GM19239 (cell line): ENCODE measurements at places on chromosomes 1 and 21.

DNA sequence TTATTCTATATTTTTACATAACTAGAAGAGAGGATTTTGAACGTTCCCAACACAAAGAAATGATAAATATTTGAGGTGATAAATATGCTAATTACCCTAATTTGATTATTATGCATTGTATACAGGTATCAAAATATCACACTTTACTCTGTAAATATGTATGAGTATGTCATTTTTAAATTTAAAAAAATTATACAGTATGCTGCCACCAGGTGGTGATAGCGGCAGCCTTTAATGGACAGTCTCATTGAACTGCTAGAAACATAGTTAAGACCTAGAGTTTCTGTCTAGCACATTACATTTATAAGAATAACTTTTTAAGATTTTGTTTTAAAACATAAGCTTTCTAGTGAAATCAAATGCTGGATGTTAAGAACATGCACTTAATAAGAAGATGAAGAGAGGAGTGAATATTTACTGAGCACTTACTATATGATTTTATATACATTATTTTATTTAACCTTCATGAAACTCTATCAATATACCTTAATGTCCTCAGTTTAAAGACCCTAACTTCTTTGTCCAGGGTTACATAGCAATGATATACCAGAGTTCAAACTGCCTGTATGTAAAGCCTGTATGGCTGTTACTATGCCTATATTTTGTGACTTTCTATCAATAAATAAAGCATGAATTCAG is 207.1 kb downstream of the NUF2 start:
- no peak for DNase-seq

DNA sequence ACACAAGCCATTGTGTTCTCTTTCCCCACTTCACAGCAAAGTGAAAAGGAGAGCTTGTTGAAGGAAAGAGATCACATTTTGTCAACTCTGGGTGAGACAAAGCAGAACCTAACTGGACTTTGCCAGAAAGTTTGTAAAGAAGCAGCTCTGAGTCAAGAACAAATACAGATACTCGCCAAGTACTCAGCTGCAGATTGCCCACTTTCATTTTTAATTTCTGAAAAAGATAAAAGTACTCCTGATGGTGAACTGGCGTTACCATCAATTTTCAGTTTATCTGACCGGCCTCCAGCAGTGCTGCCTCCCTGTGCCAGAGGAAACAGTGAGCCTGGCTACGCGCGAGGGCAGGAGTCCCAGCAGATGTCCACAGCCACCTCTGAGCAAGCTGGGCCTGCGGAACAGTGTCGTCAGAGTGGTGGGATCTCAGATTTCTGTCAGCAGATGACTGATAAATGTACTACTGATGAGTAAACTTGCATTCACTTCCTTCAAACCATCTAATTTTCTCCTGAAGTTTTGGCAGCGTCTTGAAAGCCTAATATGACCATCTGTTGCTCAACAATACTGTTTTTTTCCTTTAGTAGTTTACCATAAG is 43.7 kb downstream of the BACH1 start:
- no peak for DNase-seq

DNA sequence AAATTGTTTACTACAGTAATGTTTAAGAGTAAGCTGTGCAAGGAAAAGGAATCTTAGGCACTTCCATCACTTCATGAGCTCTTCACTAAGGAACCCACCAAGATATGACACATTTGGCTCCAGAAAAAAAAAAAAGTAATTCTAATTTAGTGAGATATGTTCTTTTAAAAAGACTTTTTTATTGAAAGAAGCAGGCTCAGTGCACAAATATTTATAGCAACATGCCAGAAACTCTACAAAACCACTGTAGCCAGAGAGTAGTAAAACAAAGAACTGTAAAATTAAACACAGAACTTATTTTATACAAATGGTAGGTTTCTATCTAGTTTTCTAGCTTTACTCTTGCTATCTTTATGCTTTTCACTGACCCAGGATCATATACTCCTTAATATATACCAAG is 434.6 kb upstream of the ADGRL2 start:
- DNase-seq, result no peak

- no peak for DNase-seq
These were observed 6.9 kb upstream of the ETV3 start for GRCh38 chr1:157145076-157145475.

- no peak for DNase-seq
These were observed 2.4 kb downstream of the SSBP3 start for GRCh38 chr1:54403808-54404261.

DNA sequence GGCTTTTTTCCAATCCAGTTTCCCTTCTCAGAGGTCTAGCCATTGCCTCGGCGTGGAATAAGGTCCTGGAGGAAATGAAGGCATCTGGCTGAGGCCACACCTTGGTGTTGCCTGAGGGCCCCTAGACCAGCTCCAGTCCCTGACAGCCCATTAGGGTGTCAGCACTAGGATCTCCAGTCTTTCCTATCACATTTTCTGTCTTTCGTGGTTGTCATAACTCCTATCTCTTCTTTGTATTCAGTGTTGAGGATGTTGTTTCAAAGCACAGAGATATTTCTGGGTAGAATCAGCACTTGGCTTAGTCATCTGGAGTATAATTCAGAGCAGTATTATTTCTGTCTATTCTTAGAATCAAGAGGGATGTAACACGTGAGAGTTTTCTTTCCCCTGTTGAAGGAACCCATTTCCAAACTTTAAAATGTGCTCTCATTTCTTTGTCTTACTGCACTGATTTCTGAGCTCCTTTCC is 844.3 kb downstream of the KCNT2 start:
- DNase-seq, result no peak

GRCh38 chr1:119470958-119471357 is 36.1 kb upstream of the HSD3B1 start:
- DNase-seq, result no peak

DNA sequence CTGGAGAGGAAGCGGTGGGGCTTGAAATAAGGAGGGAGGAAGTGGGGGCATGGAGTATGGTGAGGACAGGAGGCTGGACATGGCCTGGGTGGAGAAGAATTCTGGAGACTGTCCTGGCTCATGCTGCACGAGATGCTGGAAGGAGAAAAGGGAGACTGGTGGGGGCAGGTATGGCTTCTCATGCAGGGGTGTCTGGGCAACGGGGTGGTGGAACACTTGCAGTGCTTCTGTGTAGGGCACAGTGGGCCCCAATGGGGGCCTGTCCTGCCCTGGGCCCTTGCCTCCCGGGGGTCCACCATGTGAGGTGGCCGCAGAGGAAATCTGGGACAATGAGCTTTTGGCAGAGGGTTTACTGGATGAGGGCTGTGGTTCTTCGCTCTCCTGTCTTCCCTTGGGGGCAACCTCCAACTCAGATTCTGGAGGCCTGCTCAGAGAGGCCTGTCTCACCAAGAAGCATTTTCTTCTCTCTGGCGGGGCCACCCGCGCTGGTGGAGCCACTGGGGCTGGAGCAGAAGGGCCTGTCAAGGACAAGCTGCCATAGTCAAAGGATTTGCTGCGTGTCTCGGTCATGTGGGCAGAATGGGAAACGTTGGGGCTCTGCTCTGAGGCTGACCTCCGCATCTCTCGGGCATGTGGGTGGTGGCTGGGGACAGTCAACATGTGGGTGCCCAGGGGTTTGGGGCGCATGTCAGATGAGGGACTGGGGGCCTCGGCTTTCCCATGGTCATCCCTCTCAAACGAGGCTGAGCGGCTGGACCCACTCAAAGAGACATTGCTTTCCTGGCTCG is 96.9 kb upstream of the EDN2 start:
- no peak for DNase-seq

DNA sequence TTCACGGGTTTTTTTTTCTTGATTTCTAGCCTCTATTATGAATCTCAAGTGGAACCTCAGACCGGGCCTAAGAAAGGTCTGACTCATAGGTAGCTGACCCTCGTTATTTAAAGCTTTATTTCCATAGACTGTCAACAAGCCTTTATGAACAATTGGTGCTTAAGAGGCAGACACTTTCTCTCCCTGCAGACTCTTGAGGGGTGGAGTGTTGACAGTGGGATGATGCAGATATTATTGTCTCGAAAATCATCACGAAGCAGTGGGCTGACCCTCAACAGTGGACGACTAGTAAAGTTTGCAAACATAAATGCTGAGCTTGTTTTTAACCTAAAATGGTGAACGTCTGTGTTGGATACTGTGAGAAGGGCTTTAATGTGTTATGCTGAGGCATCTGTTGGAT is 1.8 kb downstream of the SFT2D2 start:
- DNase-seq, result no peak

- DNase-seq, result peak; percentile 39
These were observed at the start of gene KIAA1614 for GRCh38 chr1:180912801-180913565. KIAA1614 (plus strand) TSS chr1:180912897; CDS start chr1:180913244, 347 bp downstream.

- DNase-seq, result no peak
These were observed 60.5 kb upstream of the SIPA1L2 start for GRCh38 chr1:232690285-232690935.

DNA sequence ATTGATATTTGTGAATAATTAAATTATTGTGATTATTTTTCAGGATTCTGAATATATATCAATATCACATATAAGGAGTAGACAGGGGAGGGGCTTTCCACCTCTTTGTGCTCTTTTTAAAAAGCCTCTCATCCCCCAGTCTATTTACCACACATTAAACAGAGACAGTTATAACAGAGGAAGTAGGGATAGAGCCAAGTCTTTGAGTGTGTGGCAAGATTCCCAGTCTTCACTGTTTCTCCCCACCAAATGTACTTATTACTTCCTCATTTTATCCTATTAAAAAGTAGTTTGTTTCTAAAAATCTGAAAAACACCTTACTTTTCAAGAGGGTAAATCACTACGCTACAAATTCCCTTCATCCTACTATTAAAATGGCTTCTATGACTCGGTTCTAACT is 46.7 kb downstream of the EPS15 start:
- no peak for DNase-seq

DNA sequence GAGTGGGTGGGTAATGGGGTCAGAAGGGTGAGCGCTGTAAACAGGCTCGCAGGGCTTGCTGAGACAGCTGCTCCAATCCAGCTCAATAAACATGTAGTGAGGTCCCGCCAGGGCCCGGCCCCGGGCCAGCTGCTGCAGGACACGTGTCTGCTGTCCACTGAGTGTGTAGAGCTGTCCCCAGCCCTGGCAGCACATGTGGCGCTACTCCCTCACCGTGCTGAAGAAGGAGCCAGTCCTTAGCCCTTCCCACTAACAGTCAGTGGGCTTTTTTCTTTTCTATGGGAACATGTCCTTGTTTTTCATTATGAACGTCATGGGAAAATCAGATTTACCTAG is 78.9 kb upstream of the C1orf174 start:
- no peak for DNase-seq

- no peak for DNase-seq
These were observed 28.5 kb upstream of the KCNQ4 start for GRCh38 chr1:40755067-40755466.

GRCh38 chr1:114896795-114897194 is 42.1 kb downstream of the SYCP1 start:
- no peak for DNase-seq

GRCh38 chr1:235725434-235725833 is 75.8 kb upstream of the GNG4 start:
- no peak for DNase-seq

DNA sequence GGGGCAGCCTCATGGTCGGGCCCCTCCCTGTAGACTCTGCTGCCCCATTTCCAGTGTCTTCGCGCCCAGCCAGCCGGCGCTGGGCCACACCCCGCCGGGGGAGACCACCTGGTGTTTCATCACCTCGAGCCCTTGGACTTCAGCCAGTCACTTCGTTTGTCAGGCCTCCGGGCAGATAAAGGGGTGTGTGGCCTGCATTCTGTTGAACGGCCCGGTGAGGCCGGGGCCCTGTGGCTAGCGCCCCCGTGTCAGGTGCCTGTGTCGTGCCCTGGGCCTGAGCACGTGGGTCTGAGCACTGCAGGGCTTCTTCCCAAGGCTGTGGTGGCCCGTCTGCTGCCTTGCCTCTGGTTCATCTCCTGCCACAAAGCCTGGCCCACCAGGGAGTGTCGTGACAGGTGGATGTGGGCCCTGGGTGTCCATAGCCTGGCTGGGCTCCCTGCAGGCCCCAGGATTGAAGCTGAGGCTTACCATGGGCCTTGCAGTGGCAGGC is 65.2 kb upstream of the DIP2A start:
- no peak for DNase-seq

GRCh38 chr1:241235256-241235897 is 121.6 kb downstream of the RGS7 start:
- DNase-seq, result no peak

DNA sequence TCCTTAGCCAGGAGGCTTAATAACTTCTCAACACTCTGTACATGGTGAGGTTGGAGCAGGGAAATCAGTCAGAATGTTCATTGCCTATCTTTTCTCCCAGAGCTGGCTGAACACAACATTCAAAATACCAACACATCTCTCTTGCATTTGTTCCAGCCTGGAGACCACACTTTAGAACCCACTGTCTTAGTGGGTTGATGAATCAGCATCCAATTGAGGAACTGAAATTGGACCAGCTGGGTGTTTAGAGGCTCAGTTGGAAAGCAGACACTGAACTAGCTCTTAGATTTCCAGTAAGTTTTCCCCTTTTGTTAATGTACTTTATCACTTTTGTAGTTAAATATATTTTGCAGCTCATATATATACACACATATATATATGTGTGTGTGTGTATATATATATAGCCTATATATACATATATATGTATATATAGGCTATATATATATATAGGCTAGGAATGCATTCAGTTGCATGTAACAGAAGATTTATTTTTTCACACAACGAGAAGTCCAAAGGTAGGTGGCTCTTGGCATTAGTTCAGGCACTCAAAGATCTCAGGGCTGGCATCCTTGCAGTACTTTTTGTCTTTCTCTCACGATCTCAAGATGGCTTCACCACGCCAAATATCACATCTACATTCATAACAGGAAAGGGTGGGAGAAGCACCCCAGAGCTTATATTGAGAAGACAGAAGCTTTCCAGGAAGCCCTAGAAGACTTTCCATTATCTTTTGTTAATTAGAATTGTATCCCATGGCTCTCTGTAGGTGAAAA is 35.0 kb upstream of the HUNK start:
- no peak for DNase-seq

DNA sequence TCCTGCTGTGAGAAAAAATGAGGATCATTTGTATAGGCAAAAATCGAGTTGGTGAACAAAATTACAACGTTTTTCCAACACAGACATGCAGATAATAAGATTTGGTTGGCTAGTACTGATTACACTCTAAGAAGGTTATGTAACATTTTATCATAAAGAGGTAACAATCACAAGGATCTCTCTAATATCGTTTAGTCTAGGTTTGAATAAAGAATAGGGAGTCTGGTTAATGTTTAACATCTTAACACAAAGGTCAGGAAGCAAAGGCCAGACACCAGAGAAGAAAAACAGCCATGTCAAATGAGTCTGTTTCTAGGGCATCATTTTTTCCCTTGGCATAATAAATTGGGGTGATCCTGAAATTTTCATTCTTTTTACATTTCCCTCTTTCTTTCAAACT is 207.4 kb upstream of the CHRM3 start:
- DNase-seq, result no peak

GRCh38 chr1:27686223-27686990 is 14.4 kb upstream of the IFI6 start:
- DNase-seq, result no peak

GRCh38 chr1:19044975-19045831 is 88.7 kb upstream of the IFFO2 start:
- no peak for DNase-seq
